ENCODE measurements at places on chromosomes 1 and 21. TPM values are rescaled to one million over a fixed set of nuclear protein-coding genes. Genes with fewer than 3 reads are reported as not detected.

ZNF593OS gene
- not detected for total RNA-seq

BTBD8 gene
- total RNA-seq = 6.7 TPM

PLA2G2A gene
- 307 TPM for total RNA-seq

S100A9 gene
- 56.8 TPM for total RNA-seq

MYCBP gene
- total RNA-seq = 12.3 TPM

DNA sequence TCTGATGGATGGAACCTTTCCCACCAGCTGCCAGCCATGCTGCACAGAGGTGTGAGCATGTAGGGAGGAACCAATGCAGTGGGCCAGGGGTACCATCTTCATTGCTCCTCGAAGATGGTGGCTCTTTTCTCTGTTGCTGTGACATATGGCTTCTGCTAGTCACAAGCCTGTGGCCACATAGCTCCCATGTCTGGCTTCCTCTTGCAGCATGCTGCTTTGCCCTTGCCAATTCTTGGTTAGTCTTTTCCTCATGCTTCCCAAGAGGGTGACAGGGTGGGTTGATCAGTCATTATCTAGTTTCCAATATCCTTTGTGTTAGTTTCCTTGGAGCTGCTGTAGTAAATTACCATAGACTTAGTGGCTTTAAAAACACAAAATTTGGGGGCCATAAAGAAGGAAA lies 123.4 kb downstream of the ETS2 start:
- DNase-seq = no peak

DNA sequence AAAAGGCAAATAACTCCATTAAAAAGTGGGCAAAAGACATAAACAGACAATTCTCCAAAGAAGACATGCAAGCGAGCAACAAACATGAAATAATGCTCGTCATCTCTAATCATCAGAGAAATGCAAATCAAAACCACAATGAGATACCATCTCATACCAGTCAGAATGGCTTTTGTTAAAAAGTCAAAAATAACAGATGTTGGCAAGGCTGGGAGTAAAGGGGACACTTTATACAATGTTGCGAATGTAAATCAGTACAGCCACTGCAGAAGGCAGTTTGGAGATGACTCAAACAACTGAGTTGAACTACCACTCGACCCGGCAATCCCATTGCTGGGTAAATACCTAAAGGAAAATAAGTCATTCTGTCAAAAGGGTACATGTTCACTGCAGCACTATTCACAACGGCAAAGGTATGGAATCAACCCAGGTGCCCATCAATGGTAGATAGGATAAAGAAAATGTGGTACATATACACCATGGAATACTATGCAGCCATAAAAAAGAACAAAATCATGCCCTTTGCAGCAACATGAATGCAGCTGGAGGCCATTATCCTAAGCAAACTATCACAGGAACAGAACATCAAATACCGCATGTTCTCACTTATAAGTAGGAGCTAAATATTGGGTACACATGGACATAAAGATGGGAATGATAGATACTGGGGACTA lies 25.9 kb downstream of the TSPAN2 start:
- no peak for DNase-seq

GRCh38 chr1:94218332-94218731 lies 19.1 kb downstream of the ARHGAP29 start:
- DNase-seq = no peak

DNA sequence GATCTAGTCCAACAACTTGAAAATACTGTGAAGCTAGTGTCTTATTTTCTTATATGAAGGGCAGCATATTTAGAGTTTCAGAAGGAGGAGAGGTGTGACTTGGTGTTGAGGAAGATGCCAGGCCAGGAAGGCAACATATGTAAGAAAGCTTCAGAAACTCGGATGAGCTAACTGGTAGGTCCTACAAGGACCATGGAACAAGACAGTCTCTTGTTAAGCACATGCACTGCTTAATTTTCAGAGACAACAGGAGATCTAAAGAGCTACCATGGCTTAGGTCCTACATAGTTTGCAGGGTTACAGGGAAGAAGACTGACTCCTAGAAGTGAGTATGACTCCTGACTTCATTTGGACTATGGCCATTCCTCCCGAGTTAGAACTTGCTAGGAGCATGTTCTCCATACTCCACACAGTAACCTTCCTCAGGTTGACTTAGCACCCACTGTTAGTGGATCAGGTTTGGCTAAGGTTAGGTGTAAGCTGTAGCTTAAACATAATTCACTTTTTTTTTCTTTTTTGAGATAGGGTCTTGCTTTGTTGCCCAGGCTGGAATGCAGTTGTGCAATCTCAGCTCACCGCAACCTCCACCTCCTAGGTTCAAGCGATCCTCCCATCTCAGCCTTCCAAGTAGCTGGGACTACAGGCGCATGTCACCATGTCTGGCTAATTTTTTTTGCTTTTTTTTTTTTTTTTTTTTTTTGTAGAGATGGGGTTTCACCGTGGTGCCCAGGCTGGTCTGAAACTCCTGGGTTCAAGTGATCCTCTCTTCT lies 31.0 kb downstream of the ANGEL2 start:
- DNase-seq = no peak

DNA sequence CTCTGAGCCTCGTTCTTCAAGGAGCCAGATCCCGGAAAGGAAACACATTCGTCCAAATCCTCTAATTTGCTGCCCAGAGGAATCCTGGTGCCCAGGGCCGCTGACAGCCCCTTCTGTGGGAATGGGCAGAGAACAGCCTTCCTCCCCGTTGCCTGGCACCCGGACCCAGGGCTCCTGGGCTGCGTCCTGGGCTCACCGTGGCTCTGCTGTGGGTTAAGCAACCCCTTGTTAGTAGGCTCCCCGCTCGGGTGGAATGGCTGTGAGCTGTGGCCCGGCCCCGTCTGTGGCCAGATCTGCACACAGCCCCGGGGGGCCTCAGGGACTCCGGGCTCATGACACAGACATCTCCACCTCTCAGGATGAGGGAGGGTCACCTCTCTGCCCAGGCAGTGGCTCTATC lies 122.9 kb upstream of the ARHGEF16 start:
- DNase-seq = no peak

DNA sequence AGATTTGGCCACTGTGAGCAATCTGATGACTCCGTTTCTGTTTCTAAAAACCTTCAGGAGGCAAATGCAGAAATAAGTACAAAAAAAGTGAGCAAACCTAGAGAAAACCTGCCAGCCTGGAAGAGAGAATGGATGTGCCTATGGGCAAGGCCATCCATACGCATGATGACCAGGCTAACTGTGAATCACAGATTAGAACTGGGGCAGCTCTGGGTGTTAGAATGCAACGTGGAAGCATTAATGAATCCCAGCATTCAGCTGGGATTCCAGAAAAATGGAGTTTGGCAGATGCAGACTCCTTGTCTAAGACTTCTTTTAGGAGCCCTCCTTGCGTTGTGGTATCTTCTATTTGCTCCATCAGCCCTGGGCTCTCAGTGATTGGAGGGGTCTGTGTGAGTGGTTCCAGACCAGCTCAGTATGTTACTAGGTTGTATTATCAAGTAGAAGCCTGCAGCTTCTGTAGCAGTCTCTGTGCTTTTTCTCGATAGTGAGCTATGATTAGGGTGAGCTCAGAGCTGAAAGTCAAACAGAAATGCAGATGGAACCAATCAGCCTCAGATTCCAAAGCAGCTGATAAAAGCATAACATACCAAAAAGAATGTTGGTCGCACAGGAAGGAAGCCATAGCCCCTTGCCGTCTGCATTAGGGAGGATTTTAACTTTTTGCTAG lies 154.0 kb downstream of the PSMG1 start:
- DNase-seq = no peak

All from ovary (tissue), 10 donors.